Left lung (tissue), 14 donors: ENCODE measurements at places on chromosomes 11 and 22. TPM values are rescaled to one million over a fixed set of nuclear protein-coding genes. Genes with fewer than 3 reads are reported as not detected.

DNA sequence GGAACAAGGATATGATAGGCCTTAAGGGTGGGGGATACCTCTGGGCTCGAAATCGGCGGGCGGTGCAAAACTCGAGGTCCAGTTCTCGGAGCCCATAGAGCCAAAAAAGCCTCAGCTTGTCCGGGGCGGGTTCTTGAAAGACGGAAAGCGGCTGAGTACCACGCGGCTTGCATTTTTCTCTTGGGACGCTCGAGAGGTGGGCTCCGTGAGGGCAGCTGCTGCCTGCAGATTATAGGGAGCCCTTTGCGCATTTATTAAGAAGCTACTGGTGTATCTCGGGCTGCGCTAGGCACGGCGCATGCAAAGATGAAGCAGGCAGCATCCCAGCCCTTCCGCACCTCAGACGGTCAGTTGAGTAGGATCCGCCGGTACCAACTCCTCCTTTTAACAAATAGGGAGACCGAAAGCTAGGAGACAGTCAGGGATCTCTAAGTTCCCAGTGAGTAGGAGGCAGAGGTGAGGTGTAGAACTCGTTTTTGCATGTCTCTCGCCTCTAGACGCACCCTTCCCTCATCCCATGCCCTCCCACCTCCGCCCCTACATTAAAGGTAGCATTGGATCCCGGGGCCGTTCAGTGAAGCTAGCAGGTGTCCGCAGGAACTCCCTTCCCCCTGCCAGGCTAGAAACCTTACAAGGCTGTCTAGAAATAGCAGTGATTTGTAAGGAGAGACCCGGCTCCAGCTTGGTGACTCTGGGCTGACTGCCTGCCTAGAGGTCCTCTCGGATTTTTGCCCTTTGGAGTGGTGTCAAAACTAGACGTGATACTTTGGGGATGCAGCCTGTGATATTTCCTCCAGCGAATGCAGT lies 768 bp downstream of the LDHA start:
- no peak for DNase-seq

Gene SCT
- not detected for total RNA-seq

DNA sequence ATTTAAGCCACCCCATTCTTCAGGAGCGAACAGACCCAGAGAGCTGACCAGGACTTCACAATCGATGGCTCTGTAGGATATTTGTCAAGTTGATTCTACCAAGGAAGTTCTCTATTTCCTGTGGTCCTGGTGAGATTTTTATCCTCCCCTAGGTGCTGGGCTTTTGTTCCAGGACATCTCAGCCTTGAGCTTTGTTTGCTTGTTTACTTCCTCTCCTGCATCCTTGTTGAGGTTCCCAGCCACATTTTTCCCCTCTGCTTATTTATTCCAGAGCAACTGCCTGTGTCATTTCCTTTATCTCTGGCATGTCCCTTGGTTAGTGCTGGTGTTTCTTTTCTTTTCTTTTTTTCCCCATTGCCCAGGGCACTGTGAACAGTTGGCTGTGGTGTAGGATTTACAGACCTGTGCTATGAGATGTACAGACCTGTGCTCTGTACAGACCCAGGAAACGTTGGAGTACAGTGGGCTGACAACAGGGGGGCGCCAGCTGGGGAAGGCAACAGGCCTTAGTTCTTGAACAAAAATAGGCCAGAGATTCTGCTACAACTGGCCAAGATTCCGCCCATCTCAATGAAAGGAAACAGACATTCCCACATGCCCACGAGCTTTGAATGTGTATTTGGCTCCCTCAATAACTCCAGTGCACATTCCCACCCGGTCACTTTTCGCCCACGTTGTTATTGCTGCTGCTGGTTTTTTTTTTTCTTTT lies 235.9 kb upstream of the DDI1 start:
- no peak for DNase-seq

Gene ASCL3
- total RNA-seq = not detected

- no peak for DNase-seq
Measured at GRCh38 chr11:61696602-61697001, 16.4 kb downstream of the DAGLA start.

Gene SAC3D1
- 13.2 TPM for total RNA-seq

- no peak for DNase-seq
Measured at GRCh38 chr11:122633219-122633829, 22.2 kb upstream of the UBASH3B start.

DNA sequence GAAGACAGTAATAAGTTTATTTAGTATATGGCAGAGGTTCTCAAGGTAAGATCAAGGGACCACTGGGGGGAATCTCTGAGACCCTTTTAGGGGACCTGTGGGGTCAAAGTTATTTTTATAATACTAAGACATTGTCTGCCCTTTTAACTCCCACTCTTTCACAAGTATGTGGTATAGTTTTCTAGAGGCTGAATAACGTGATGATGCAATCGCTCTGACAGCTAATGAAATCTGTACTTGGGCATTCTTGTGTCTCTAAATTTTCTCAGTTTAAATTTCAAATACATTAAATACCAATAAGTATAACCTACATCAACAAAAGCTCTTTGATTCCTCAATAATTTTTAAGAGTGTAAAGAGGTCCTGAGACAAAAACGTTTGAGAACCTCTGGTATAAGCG lies 147.9 kb downstream of the ATG16L2 start:
- no peak for DNase-seq

DNA sequence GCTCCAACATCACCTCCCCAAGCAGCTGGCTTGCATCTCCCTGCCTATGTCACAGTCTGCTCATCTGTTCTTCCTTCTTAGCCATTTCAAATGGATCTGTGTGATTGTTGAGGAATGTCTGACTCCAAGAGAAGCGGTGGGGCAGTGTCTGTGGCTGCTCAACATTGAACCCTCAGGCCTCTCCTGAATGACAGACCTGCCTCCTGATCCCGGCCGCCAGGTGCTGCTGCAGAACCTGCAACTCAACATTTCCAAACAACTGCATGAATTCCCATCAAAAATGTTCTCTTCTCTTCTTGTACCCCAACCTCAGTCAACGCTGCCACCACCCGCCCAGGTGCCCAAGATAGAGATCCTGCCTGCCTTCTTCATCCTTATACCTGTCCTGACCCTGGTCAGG lies 132.5 kb downstream of the FBXO7 start:
- no peak for DNase-seq

DNA sequence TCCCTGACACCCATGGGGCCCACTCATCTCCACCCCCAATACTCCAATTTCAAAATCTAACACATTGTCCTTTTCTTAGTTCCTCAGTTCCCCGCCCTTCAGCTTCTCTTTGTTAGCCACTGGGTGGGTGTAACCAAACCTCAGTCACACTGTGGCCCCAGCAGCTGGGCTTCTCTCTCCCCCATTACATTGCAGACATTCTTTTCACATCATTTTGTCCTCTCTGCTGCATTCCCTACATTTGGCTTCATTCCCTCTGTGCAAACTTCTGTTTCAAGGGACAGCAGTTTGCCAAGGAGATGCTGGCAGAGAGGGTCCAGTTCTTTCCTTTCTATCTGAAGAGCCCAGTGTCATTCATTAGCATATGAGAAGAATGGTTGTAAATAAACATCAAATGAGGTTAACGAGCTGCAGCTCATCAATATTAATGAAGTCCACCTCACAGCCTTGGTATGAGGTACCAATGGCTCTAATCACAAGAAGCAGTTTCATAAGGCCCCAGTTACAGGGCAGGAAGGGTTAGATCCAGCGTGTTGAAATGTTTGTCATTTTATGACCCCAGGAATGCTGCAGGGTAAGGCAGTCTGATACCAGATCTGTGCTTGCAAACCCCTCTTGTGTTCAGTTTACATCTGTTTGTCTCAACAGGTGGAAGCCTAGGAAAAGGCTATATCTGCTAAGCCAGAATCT lies 72.3 kb downstream of the ARFGAP2 start:
- no peak for DNase-seq

Gene MUC6
- total RNA-seq = not detected

Gene P2RX6
- total RNA-seq = 1.7 TPM

Gene OR52K2
- total RNA-seq = 1.9 TPM

DNA sequence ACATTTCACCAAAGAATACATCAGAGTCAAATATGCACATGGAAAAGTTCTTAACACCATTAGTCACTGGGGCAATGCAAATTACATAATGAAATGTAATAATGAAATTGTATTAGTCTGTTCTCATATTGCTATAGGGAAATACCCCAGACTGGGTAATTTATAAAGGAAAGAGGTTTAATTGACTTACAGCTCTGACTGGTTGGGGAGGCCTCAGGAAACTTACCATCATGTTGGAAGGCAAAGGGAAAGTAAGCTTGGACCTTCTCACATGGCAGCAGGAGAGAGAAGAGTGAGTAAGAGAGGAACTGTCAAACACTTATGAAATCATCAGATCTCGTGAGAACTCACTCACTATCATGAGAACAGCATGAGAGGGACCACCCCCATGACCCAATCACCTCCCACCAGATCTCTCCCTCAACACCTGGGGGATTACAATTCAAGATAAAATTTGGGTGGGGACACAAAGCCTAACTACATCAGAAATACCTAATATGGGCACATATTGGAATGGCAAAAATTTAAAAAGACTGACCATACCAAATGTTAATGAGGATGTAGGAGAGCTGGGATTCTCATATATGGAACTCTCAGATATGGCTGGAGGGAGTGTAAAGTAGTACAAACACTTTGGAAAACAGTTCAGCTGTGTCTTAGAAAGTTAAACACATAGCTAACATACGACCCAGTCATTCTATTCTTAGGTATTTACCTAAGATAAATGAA lies 65.1 kb upstream of the CD44 start:
- no peak for DNase-seq

Gene SLC22A9
- total RNA-seq = not detected

DNA sequence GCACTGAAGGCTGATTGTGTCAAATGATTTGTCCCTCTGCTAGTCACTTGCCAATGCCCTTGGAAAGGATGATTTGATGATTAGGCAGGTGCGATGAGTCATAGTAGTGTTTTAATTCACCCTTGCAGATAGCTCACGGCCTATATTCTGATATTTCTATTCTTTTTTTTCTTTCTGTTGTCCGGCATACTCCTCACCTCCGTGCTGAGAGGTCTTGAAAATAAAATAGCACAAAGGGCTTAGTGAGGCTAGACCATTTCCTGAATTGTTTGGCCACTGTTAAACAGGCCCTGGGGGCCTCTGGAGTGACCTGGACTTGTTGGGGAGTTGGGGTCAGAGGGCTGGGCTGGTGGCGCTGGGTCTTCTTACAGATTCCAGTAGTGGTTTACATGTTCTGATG lies 99.8 kb downstream of the ZBTB16 start:
- no peak for DNase-seq

- DNase-seq = no peak
Measured at GRCh38 chr11:36010010-36010740, 66.3 kb downstream of the LDLRAD3 start.

Gene KCNK7
- total RNA-seq = 2.0 TPM

DNA sequence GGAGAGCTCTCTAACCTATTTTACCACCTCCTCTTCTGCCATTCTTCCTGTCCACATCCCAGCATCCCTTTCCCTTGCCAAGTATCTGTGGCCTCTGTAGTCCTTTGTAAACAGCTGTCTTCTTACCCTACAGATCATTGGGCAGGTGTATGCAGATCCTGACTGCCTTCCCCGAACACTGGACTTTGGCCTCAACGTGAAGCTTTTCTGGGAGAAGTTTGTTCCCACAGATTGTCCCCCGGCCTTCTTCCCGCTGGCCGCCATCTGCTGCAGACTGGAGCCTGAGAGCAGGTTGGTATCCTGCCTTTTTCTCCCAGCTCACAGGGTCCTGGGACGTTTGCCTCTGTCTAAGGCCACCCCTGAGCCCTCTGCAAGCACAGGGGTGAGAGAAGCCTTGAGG lies 17.3 kb downstream of the PIK3IP1 start:
- no peak for DNase-seq

GRCh38 chr22:23181721-23182308 lies 1.5 kb downstream of the BCR start:
- DNase-seq = no peak
